ENCODE measurements at places on chromosomes 1 and 21. TPM values are rescaled to one million over a fixed set of nuclear protein-coding genes. Genes with fewer than 3 reads are reported as not detected.

DNA sequence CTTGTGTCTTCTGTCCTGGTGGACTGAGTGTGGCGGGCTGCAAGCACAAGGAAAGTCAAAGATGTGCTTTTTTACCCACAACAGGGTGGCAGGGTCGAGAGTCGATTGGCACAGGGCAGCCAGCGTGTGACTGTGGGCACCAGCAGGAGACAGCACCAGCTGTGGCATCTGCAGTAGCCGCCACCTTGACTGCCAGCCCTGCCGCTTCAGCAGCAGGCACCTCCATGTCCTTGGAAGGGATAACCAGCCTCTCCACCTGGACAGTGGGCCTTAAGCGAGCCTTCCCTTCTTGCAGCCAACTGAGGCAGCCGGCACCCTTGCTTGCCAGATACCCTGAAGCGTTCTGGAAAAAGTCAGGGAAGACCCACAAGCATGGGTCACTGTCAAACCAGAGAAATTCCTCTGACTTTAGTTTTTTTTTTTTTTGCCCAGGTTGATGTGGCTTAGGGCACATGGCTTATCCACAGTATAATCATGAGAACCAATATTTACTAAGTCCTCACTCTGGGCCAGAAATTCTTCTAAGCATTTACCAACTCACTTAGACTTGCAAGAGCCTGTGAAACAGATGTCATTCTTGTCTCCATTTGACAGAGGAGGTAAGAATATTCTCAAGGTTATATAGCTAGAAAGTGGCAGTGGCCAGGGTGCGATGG is 30.1 kb upstream of the PTGFRN start:
- no peak for DNase-seq

DNA sequence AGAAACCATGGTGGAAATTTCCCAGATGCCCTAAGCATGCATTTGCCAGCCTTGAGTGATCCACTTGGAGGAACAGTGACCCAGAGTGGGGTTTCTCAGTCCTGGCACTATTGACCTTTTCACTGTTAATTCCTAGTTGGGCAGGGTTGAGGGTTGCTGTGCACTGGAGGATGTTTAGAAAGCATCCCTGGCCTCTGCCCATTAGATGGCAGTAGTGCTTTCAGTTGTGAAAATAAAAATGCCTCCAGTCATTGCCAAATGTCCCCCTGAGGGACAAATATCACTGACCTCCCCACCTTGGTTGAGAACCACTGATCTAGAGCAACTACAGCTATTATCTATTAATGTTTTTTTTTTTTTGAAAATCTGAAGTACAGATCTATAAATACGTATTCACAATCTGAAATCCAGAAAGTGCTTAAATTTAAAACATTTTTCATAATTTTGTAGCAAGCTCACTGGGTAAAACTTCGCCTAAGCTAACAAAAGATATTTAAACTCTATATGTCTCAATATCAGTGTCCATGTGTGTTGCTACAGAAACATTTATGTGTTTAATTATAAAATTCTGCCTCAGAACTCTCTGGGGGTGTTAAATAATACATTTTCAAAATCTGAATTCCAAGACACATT is 27.3 kb downstream of the F3 start:
- no peak for DNase-seq

FMO1 gene
- total RNA-seq: 2.4 TPM

LCE3D gene
- not detected for total RNA-seq

GRCh38 chr1:215279682-215280081 is 197.1 kb downstream of the KCNK2 start:
- no peak for DNase-seq

BRDT gene
- total RNA-seq: not detected
